ENCODE measurements at places on chromosomes 4 and X.

- no peak for DNase-seq
Measured at GRCh38 chr4:3720466-3720865, 45.7 kb upstream of the ADRA2C start.

DNA sequence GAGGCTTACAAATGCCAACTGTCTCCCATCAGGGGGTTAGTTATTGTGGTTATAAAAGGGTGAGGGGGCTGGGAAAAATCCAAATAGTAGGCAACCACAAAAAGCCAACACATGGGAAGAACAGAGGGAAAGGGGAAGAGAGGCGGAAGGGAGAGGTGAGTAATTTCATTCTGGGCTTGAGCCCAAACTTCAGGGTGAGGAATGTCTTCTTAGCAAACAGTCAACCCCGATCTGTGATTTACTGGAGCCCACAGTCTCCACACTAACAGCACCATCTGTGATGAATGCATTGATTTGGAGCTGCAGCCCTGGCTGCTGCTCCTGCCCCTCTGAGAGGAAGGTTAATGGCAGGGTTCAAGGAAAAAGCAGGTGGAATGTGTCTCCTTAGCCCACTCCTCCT, 162.2 kb upstream of the GPR101 start:
- DNase-seq: no peak

DNA sequence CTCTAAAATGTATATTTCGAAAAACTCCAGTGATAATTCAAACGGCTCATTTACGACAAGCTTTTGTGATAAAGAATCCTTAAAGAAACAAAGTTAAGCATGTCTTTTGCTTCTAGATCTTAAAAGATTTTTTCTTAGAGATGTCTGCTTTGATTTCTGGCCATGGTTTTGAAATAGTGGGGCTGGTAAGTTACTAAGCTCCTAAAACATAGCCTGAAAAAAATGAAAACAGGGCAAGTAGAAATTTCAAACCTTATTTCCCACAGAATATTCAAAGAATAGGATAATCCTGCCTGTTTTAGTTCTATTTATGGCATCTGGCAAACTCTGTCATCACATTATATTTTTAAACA, 318.3 kb downstream of the ARHGAP24 start:
- DNase-seq: no peak

GRCh38 chr4:155545456-155545855, 121.2 kb upstream of the GUCY1A1 start:
- DNase-seq: no peak

DNA sequence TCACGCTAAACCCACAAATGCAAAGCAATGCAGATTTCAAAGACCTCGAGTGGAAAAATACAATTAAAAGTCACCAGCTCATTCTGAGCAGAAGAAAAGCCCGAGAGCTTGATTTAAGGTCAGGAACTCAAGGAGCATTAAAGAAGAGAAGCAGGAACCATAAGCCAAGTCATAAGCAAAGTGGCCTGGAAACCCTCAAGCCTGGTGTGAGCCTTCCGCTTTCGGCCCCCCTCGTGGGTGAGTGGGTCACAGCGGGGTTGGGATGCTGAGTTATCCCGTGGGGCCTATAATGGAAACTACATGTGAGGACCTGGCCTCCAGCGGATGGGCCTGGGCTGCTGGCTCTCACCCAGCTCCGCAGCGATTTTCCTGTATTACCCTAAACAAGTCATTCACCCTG, 504.3 kb downstream of the RAB28 start:
- DNase-seq: no peak

DNA sequence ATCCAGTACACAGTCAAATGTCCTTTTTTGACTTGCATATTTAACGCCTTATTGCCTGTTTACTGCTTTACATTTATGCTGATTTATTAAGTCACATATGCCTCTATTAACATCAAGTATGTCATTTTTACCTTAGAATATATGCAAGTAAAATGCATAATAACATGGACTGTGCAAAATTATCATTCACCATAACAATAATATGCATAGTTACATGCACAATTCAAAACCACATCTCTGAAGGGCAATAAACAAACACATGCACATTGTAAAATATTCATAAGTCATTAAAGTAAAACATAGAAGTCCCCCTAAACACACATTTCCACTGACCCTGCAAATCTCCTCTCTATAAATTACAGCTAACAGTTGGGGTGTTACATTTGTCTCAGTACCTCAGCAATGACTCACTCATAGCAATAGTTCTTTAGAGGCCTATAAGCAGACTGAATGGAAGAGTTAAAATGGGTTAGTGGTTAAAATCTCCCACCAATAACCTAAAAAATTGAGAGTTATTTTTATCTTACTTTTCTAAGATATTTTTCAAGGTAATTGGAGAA, 61.1 kb downstream of the ADAMTS3 start:
- no peak for DNase-seq

GRCh38 chrX:118221733-118222132, 105.1 kb upstream of the KLHL13 start:
- DNase-seq: no peak

- DNase-seq: no peak
Measured at GRCh38 chr4:78578674-78579425, 27.3 kb downstream of the ANXA3 start.

- DNase-seq: no peak
Measured at GRCh38 chr4:145276050-145276449, 95.7 kb upstream of the OTUD4 start.

DNA sequence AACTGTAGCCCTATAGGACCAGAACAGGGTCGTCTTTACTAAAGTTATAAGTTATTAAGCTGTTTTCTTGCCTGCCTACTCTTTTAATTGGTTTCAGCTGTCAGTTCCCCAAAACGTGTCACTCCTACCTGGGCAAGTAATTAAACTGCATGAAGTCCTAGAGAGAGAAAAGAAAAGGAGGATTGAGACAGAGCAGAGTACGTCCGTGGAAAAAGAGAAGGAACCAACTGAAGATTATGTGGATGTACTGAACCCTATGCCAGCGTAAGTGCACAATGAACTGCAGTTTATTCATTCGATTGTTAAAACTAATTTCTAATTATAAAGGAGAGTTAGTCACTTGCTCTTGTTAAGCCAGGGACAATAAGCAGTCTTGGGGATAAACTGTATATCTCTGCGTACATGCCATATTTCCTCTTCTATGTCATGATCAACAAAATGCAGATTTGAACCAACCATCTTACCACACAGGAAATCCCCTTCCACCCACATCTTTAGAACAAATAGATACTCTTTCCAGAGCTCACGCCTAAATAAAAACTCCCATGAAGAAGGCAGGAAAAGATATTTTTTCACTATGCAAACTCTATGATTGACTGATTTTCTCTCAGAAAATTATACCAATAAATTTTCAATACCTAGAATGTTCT, 22.8 kb downstream of the STAP1 start:
- no peak for DNase-seq

DNA sequence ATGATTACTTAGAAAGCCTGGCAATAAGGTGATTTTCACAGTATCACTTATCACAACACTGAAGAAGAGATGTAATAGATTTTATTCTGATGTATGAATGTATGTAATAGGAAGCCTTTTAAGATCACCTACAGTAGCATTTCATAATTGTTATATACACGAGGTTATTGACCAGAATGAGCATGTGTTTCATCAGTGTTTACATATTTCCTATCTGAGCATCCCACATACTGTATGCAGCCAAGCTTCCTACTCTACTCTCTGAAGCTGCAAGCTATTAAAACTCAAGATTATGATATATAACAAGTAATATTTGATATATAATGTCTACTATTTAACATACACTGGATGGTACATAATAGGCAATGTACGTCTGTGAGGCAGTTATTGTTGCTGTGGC, 190.9 kb upstream of the S100G start:
- no peak for DNase-seq

DNA sequence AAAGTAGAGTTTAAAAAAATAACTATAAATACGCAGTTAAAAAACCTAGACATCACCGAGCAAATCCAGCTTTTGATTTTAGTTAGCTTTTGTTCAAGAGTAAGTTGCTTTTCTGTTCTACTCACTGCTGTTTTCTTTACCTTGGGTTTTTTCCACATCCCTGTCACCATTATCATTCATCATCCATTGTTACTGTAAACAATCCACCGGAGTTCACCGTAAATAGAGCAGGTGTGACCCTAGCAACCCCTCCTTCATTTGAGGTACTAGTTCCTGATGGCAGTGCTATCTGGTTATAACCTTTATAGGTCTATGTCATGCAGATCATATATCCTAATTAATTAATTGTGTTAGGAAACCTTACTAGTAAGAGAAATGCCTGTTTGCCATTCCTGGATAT, 43.0 kb upstream of the TEX13D start:
- no peak for DNase-seq

GRCh38 chr4:21181716-21182115, 481.5 kb downstream of the PACRGL start:
- no peak for DNase-seq

Measured in T-helper 22 cell (primary cell).